ENCODE measurements at places on chromosomes 12 and 14. TPM values are rescaled to one million over a fixed set of nuclear protein-coding genes. Genes with fewer than 3 reads are reported as not detected.
A peak's percentile ranks its signal among the peaks of the same experiment; 100 is the strongest.

GRCh38 chr12:107818984-107819383 lies 44.5 kb downstream of the ASCL4 start:
- DNase-seq = peak; percentile 75

DNA sequence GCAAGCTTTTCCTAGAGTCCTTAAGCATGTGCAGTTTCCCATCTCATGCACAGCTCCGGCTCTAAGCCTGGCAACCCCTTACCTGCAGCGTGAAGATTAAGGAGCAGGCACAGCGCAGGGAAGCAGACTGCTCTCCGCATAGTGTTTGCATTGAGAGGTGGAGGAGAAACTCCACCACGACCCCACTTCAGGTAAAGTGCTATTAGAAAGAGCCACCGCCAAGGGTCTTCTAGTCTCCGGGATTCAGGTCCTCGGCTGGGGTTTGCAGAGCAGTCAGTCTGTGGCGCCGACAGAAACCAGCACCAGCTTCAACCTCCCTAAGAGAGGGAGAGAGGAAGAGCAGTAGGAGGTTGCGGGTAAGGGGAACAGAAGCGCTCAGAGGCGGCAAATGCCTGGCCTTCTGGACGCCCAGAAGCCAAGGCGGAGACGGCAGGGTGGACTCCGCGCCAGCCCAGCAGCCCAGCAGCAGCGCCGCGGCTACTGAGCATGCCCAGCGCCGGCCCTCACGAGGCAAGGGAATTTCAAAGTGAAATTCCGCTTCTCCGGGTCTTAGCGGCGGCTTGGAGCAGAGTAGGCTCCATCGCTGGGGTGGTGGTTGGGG lies at the start of gene PTPRR:
TSS of gene PTPRR (minus strand) at position 488 of the 601 bp plus-strand sequence. CDS start at position 140, 348 bp downstream.
- peak; percentile 72 for DNase-seq

DNA sequence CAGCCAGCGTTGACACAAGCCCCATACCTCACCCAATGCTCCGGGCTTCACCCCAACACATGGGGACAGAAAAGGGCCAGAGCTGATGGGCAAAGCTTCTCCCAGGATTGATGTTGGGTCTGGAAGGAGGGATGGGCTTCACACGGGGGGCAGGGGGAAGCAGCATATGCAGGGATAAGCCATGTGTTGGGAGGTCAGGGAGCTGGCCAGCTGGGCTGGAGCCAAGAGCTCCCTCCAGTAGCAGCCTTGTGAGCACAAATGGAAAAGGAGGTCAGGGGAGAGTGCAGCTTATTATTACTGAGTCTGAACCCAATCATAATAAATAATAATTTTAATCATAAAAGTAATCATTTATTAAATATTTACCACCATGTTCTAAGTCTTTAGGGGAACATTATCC lies 9.3 kb downstream of the PLEKHD1 start:
- DNase-seq = no peak

DNA sequence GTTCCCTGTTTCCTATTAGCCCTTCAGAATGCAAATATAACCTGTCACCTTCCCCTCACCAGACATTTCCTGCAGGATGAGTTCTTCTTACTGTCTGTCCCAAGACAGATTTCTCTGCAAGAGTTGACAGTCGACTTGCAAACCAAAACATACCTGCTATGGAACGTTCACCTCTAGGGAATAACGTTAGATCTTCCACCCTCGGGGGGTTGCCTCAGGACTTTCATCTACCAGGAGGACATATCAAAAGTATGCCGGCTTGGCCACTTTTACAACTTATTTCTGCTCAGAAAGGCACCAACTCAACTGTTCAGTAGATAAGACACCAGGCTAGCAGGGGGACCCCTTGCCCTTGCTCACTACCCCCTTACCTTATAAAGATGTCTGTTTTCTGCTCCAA lies 92.5 kb downstream of the DAAM1 start:
- no peak for DNase-seq

GRCh38 chr14:43765474-43765873 lies 741.6 kb downstream of the FSCB start:
- DNase-seq = no peak

The COQ5 gene
- total RNA-seq = 12.0 TPM

DNA sequence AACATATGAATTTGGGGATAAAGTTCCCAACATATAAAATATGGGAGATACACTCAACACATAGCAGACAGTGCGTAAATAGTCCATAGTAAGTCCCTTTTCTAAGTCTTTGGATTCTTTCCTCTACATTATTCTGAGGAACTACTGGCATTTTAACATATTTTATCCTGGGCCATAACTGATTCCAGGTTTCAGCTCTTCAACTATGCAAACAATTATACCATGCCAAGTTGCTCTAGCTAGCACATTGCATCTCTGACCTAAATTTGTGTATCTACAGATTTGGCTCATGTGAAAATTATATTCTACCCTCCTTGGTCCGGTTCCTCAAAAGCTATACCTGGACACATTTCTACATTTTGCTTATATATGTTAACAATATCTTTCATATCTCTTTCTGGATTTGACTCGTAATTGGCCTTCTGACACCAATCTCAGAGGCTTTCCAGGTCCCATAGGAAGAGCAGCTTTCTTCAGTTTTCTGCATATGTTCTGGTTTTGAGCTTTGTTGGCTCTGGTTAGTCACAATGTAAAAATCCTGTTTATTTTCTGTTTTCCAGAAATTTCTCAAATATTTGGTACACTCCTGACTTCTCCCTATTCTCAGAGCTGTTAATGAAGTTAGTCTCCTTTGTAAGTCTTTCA lies 305.4 kb downstream of the BMP4 start:
- no peak for DNase-seq

DNA sequence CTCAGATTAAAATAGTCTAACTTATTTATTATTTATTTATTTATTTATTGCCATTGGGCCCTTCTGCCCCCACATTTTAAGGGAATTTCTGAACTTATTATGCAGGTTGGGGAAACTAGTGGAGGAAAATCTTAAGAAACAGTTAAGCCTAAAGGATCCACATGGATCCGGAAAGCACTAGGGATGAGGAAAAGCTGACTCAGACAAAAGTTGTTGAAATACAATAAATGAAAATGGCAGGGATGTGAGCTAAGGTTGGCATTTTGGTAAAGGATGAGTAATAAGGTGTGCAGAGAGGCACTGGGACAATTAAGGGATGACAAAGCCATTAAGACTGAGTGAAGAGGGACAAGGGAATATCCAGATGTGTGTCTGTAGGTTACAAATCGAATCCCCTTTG lies 20.7 kb upstream of the CSRP2 start:
- DNase-seq = no peak

The IL22 gene
- not detected for total RNA-seq

GRCh38 chr12:130619385-130620001 lies 96.6 kb downstream of the RIMBP2 start:
- DNase-seq = no peak

- DNase-seq = no peak
Observed at GRCh38 chr14:20805485-20805884, 2.8 kb upstream of the RNASE1 start.

GRCh38 chr12:46389031-46389616 lies 16.6 kb upstream of the SLC38A2 start:
- peak; percentile 48 for DNase-seq

GRCh38 chr14:53327716-53328115 lies 174.6 kb upstream of the DDHD1 start:
- no peak for DNase-seq

DNA sequence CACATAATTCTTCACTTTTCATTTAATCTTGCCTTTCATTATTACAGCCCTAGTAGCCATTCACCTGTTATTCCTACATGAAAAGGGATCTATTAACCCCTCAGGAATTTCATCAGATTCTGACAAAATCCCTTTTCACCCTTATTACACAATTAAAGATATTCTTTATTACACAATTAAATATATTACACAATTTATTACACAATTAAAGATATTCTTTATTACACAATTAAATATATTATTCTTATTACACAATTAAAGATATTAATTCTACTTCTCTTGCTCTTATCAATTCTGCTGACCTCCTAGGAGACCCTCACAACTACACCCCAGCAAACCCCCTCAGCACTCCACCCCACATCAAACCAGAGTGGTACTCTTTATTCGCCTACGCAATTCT lies 77.1 kb downstream of the SINHCAF start:
- no peak for DNase-seq

GRCh38 chr14:77924141-77924948 lies 124.4 kb downstream of the ADCK1 start:
- no peak for DNase-seq

GRCh38 chr12:69925291-69925690 lies 100.3 kb downstream of the MYRFL start:
- no peak for DNase-seq

GRCh38 chr12:92921877-92922276 lies 7.2 kb downstream of the EEA1 start:
- DNase-seq = no peak

DNA sequence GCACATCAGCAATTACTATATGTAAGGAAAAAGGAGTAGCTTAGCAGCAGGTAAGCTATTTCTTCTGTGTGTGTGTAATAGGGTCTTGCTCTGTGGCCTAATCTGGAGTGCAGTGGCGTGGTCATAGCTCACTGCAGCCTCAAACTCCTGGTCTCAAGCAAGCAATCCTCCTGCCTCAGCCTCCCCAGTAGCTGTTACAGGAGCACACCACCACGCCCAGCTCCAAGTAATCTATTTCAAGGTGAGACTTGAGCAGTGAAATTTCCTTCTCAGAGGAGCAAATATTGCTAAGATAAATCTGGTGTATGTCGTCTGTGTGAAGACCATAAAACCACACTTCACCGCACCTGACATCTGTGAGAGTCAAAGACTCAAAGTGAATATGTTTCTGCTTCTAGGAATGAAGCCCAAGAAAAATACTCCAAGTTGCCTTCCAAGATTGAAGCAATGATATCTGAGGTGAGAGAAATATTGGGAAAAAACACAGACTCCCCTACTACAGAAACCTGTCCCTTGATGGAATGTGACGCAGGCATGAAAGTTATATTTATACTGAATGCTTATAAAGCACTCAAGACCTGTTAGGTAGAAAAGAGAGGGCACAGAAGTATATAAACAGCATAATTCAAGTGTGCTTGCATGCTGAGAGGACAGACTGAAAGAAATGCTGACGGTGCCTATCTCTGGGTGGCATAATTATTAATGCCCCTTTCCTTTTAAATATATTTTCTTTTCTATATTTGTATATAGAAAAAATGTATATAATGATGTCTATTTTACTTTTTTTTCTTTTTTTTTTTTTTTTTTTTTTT lies 2.5 kb upstream of the SELPLG start:
- no peak for DNase-seq

DNA sequence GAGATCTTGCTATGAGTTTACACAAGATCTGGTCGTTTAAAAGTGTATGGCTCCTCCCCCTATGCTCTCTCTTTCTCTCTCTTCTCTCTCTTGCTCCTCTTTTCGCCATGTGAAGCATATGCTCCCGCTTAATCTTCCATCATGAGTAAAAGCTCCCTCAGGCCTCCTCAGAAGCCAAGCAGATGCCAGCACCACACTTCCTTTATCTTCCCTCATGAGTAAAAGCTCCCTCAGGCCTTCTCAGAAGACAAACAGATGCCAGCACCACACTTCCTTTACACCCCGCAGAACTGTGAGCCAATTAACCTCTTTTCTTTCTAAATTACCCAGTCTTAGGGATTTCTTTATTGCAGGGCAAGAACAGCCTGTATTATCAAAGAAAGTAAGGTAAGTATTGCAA lies 152.4 kb downstream of the SEC23A start:
- no peak for DNase-seq

GRCh38 chr14:69619012-69619411 lies 7.6 kb downstream of the SUSD6 start:
- no peak for DNase-seq

The SMIM41 gene
- 0.84 TPM for total RNA-seq

- no peak for DNase-seq
Observed at GRCh38 chr12:52874573-52875435, 26.0 kb upstream of the KRT78 start.

The SLC38A4 gene
- total RNA-seq = 0.12 TPM

The KRT75 gene
- not detected for total RNA-seq

DNA sequence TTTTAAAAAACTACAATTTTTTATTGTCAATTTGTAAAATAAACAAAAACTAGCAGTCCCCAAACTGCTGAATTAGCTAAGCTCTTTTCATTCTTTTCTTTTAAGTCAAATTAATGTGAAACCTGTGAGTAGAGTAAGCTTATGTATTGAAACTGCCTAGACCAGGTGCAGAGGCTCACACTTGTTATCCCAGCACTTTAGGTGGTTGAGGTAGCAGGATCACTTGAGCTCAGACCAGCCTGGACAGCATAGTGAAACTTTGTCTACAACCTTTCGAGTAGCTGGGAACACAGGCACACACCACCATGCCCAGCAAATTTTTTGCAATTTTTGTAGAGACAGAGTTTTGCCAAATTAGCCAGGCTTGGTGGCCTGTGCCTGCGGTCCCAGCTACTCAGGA lies 26.4 kb downstream of the SCFD1 start:
- DNase-seq = no peak

DNA sequence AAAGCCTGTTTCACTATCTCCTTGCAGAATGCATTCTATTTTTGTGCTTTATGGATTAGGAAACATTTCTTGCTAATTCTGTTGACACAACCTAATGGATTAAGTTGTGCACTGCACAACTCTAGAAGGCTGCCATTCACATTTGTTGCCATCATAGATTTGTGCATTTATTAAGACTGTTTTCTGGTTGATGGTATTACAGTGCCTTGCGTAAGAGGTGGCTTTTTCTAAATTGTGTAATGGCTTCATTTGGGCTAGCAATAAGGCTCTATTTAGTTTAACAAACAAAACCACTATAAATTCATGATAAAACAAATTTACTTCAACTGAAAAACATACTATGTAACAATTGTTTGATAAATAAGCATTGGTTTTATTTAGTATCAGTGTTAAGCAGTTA lies 175.9 kb downstream of the TRHDE start:
- no peak for DNase-seq

DNA sequence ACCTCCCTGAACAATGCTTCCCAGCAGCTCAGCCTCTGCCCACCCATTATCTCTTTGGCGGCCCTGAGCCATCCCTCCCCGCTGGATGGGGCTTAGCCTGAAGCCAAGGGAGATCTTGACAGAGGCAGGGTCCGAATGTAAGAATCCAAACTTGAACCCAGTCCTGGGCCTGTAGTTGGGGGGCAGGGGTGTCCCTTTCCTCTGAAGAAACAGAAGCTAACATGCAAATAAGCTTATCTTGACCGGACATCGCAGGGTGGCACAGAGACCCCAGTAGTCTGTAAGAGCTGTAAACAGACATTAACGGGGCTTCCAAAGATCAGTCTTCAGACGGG lies 6.0 kb downstream of the DLK1 start:
- DNase-seq = peak; percentile 24
